H1 (cell line): ENCODE measurements at places on chromosomes 2 and 18. TPM values are rescaled to one million over a fixed set of nuclear protein-coding genes. Genes with fewer than 3 reads are reported as not detected.

DNA sequence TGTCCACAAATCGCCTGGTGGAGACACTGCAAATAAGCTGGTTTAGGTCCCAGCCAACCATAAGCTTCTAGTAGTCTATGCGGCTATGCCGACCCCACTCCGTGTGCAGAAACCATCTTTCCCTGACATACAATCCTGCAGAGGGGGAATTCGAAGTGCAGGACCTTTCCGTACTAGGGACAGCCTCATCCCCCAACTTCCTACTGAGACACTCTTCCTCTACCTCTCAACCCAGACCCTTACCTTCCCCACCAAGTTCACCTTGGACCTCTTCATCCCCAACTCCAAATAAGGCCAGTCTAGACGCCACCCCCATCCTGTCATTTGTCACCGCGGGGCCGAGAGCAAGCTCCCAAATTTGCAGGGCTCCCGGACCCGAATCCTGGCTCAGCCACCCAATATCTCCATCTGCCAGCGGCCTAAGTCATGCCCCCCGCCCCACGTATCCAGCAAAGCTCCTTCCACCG lies 496 bp downstream of the SUCLG1 start:
- no peak for DNase-seq
- H3K27me3 ChIP-seq, result no peaks in the 10 kb centered on the region
- no peak overlapping the region for H3K27ac ChIP-seq
- 0 out of 2 replicates have a peak, but pooled peaks cover 2% of the 10 kb centered on the region for H3K4me1 ChIP-seq
- H3K4me3 ChIP-seq, result peak overlapping the region; percentile 98
- no peaks in the 10 kb centered on the region for H3K36me3 ChIP-seq

- H3K36me3 ChIP-seq, result no peaks in the 10 kb centered on the region
- no peaks in the 10 kb centered on the region for H3K27me3 ChIP-seq
- no peak overlapping the region for H3K4me3 ChIP-seq
- no peak overlapping the region for H3K27ac ChIP-seq
Observed at GRCh38 chr2:236643480-236643879, 73.9 kb downstream of the ACKR3 start.

DNA sequence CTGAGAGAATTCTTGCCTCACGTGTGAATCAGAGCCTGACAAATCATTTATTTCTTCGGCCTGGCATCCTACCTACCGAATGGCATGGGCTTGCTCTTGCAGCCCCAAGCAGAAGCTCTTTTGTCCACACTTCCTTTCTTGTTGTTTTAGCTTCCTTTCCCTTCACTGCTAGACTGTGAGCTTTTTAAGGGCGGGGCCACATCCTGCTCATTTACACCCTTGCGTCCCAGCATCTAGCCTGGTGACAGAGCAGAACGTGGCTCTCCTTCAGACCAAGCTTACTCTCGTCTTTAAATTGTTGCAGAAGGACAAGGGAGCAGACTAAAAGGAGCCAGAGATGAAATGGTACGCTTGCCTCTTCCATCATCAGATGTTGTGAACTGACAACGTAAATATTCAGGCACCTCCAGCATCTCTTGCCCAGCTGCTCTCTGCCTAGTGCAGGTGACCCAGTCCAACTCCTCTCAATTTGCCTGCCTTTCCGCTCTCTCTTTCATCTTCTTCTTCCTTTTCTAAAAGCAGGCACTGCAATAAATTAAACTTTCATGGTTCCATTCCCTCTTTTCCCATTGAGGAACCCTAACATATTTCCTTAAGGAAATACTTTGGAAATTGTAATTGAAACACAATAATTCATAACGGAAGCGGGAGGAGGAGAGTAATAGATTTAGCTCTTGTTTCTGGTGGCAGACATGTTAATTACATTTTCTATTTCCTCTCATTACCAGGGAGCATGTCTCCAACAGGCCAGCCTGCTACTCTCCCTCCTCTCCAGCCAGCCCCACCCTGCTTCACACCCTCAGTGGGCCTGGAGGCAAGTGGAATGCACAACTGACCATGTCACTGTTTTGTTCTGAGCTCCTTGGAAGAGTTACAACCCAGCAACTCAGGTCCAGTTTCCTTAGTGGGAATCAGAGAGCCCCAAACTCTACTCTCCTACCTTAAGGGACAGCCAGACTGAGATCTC lies 228.1 kb upstream of the TRIB2 start:
- H3K36me3 ChIP-seq, result no peaks in the 10 kb centered on the region
- no peaks in the 10 kb centered on the region for H3K27me3 ChIP-seq
- no peak for DNase-seq

GRCh38 chr2:220528180-220528675 lies 900.8 kb downstream of the SLC4A3 start:
- H3K36me3 ChIP-seq, result no peaks in the 10 kb centered on the region
- no peaks in the 10 kb centered on the region for H3K27me3 ChIP-seq
- no peak overlapping the region for H3K4me3 ChIP-seq
- no peak for DNase-seq
- no peak overlapping the region for H3K27ac ChIP-seq

DNA sequence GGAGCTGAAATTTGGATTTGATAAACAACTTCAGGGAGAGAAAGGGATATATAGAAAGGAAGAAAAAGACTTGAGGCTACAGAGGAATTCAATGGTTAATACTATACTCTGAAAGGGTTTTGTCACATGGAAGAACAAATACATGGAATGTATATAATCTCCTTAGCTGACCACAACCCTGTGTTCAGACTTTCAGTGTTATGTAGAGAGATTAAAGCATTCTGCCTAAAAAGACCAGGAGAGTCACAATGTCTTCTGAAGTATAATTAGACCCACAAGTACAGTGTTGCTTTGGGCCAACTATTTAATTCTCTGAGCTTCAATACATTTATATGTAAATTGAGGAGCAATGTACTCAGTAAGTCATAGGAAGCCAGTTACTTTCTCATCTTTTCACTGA lies 123.8 kb upstream of the FSHR start:
- H3K4me3 ChIP-seq, result no peak overlapping the region
- H3K4me1 ChIP-seq, result no peaks in the 10 kb centered on the region
- H3K27ac ChIP-seq, result no peak overlapping the region
- no peaks in the 10 kb centered on the region for H3K36me3 ChIP-seq
- no peak for DNase-seq

DNA sequence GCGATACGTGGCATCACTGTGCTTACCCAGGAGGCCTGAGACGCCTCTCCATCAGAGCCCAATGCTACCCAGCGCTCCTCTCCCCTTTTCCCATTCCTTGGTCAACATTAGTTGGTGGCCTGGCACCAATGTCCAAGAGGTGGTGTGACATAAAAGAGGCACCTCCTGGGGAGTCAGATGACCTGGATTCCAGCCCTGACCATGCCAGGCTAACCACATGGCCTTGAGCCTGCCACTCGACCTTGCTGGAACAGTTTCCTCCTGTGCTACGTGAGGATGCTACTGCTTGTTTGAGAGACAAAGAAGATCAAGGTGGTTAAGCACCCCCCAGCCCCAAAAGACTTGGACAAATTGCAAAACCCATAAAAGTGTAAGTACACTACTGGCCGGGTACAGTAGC lies 76.6 kb downstream of the INPP4A start:
- peaks cover 3% of the 10 kb centered on the region; the same call in 1 of the 2 replicates for H3K36me3 ChIP-seq
- no peak for DNase-seq
- H3K4me1 ChIP-seq, result no peaks in the 10 kb centered on the region
- H3K27me3 ChIP-seq, result no peaks in the 10 kb centered on the region
- no peak overlapping the region for H3K4me3 ChIP-seq
- no peak overlapping the region for H3K27ac ChIP-seq

DNA sequence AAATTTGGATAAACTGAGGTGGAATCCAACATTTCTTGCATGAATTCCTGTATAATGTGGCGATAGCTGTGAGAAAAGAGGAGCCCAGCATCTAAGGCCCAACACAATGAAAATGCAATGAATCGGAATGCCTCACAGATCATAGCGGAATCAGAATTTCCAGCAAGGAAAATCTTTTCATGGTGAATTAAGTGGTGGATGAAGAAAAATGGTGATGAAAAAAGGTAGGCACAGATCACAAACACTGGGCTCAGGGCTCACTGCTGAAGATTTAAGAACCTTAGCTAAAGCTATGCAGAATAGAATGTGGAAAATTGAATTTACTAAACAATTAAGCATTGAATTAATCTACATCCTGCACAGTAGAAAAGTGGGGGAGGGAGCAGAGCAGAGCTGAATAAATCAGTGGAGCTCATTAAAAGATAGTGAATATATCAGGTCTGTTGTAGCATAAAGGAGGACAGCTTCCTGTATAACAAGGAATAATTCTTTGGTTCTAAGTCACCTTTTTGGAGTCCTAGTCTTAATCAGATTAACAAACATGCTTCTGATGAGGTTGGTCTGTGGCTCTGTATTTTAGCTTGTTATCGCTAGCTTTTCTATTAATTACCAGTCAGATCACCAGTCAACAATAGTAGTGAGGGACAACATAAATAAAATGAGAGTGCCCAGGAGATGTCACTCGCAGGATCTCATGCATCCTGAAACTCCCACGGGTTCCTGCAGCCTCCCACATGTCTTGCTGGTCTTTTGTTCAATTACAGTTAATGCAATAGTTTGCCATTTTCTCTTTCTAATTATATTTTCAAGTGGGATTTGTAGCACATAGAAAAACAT lies 27.0 kb downstream of the MEIS1 start:
- H3K27ac ChIP-seq, result no peak overlapping the region
- H3K36me3 ChIP-seq, result no peaks in the 10 kb centered on the region

GRCh38 chr2:206701952-206702605 lies 16.1 kb downstream of the DYTN start:
- no peaks in the 10 kb centered on the region for H3K27me3 ChIP-seq
- no peaks in the 10 kb centered on the region for H3K36me3 ChIP-seq
- no peak overlapping the region for H3K27ac ChIP-seq
- DNase-seq, result no peak

GRCh38 chr2:8457092-8457481 lies 224.8 kb upstream of the ID2 start:
- H3K27ac ChIP-seq, result no peak overlapping the region
- H3K4me1 ChIP-seq, result no peaks in the 10 kb centered on the region
- no peak overlapping the region for H3K4me3 ChIP-seq
- no peak for DNase-seq
- no peaks in the 10 kb centered on the region for H3K27me3 ChIP-seq

MARCHF4 gene
- 2.9 TPM in 2 replicates for total RNA-seq

ALK gene
- total RNA-seq, result 0.09 and 0.10 TPM in 2 replicates

VWA3B gene
- not detected in 2 replicates for total RNA-seq

HOXD9 gene
- total RNA-seq, result not detected in 2 replicates
